GF-D8 (cell line): ENCODE measurements at places on chromosomes 2 and 18.

- DNase-seq = no peak
Measured at GRCh38 chr18:27785815-27786471, 391.0 kb downstream of the CDH2 start.

GRCh38 chr18:11586896-11587295 lies 22.5 kb upstream of the SLC35G4 start:
- DNase-seq = no peak

DNA sequence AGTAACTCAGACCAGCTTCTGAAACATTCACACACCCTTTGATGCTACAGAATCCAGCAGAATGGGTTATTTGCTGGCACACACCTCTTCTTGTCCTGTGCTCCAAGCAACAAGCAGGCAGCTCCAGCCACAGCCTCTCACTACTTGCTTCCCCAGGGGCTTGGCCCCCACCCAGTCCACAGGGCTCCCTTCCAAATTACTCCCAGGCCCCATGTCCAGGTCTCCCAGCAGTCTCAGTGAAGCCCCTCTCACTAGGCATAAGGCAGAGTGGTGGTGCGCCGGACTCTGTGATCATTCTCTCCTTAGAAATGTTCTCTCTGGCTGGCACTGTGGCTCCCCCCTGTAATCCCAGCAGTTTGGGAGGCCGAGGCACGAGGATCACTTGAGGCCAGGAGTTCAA lies 25.9 kb downstream of the ITM2C start:
- no peak for DNase-seq

- DNase-seq = no peak
Measured at GRCh38 chr2:214185546-214185945, 225.3 kb upstream of the VWC2L start.

GRCh38 chr2:66815886-66816285 lies 381.0 kb downstream of the MEIS1 start:
- DNase-seq = no peak
